Renal cortex interstitium (tissue), 15 donors: ENCODE measurements at places on chromosomes 7 and 10.

DNA sequence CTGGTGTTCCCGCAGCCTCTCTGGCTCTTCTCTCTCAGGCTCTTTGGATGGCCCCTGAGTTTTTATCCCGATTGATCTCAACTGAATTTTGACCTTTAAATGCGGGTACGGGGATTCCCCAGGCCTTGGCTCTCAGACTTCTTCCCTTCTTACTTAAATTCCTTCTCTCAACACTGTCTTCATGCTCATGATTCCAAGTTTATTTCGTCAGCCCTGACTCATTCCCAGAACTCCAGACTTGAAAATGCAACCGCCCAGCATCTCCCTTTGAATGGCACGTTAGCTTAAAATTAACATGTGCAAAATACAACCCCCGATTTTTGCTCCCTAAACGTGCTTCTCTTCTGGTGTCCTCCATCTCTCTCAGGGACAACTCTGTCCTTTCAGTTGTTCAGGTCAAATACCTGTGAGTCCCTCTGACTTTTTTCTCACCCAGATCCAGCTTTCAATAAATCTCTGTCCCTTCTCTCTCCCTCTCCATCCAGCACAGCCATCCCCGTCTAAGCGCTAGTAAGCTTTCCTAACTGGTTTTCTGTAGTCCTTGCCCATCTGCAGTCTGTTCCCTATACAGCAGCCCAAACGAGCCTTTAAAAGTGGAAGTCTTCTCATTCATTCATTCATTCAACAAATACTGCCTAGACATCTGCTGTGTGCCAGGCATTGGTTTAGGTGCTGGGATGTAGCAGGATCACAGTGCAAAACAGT lies 7.1 kb downstream of the HECW1 start:
- DNase-seq = no peak

GRCh38 chr10:24917493-24917892 lies 34.9 kb downstream of the PRTFDC1 start:
- DNase-seq = no peak

DNA sequence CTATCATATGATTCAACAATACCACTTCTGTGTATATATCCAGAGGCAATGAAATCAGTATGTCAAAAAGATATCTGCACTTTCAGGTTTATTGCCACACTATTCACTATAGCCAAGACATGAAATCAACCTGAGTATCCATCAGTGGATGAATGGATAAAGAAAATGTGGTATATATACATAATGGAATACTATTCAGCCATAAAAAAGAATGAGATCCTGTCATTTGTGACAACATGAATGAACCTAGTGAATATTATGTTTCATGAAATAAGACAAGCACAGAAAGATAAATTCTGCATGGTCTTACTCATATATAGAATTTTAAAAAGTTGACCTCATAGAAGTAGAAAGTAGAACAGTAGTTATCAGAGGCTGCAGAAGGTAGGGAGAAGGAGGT lies 281.1 kb downstream of the BAMBI start:
- no peak for DNase-seq

DNA sequence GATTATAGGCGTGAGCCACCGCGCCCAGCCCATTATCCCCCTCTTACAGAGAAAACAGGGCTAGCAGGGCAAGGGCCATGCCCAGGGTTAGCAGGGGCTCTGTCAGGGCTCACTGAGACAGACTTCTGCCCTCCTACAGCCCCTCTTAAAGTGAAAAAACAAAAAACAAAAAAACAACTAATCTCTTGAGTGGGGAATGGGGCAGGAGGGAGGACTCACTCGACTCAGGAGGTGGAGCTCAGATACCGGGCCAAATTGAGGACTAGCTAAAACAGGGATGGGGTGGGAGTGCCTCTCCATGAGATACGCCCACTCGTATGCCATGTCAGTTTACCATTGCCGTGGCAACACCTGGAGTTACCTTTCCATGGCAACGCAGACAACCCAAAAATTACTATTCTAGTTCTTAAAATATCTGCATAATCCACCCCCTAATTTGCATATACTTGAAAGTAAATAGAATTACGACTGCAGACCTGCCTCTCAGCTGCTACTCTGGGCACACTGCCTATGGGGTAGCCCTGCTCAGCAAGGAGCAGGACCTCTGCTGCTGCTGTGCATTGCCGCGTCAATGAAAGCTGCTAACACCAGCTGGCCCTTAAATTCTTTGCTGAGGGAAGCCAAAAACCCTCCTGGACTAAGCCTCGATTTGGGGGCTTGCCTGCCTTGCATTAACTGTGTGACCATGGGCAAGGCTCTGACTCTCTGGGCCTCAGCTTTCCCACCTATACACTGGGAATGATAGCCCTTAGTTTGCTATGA lies 13.4 kb downstream of the SSC4D start:
- DNase-seq = peak; percentile 28

- DNase-seq = no peak
Observed at GRCh38 chr10:127832501-127832900, 60.2 kb downstream of the CLRN3 start.

- no peak for DNase-seq
Observed at GRCh38 chr7:137304165-137304564, 39.4 kb downstream of the PTN start.

DNA sequence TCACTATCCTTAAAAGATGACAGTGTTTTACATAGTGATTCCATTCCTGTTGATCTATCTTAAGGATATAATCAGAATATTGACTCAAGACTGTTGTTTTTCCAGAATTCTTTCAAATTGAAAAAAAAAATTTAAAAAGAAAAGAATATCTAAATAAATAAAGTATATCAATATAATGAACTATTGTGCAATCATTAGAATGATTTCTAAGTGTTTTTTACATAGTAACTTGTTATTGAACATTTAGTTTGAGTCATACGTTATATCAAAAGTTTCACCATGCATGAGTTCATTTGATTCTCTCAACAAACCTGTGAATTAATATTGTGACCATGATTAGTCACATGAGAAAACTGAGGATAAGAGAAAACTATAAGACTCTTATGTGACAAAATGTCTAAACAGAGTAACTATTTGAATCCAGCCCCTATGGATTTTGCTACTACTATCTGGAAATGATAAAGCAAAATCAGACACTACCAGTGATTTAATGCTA lies 46.1 kb downstream of the KLF6 start:
- no peak for DNase-seq

- no peak for DNase-seq
Observed at GRCh38 chr7:133931053-133931452, 196.1 kb upstream of the LRGUK start.

GRCh38 chr10:81532403-81532802 lies 342.6 kb upstream of the NRG3 start:
- no peak for DNase-seq

DNA sequence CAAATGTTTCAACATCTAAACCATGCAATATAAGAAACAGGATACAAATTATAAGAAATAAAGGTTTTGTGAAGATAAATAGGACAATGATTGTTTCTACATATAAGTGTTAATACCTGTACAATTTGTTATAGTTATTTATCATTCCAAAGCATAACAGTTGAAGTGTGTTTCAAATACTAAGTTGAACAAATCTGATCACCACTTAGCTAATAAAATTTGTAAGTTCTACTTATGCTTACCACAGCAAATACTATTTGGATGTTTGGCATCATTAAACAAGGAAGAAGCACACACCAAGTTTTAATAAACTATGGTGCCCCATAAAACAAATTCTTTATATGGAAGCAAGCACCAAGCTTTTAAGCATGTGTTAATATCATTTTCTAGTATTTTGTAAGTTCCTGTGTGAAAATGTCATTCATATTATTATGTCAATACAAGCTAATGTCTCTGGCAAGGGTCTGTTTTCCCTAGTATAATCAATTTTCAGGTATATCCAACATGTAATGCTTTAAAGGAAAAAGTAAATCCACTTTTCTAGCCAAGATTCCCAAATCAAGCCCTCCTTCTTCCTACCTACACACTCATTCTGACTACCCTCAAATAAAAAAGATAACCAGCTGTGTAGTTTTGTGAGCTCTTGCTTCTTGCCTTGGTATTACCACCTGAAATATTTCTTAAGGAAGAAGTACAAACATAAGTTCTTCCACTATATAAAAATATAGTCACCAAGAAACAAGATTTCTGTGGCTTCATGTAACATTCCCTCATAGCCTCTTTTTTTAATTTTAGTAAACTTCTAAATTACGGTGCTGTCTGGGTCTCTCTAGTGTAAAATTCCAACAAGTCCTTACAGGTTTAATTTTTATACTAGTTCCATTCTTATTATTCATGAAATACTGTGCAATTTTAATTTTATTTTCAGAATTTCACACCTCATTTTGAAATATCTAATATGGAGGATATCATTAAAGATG lies 9.2 kb downstream of the SKAP2 start:
- no peak for DNase-seq

DNA sequence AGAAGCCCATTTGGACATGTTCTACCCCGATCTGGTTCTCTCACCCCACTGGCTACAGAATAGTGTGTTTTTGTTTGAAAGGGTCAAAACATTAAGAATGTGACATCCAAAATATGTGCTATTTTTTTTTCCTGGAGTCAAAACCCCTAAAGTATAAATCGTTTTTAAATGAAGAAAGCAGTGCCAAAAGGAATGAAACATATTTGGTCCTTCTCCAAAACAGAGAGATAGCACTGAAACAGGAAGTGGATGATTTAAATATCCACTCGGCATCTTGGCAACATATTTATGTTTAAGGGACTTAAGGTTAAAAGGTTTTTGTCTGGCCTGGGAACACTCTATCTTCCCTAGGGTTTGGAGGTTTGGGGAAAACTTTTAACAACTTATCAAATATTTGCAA lies 32.3 kb downstream of the CALD1 start:
- peak; percentile 57 for DNase-seq

DNA sequence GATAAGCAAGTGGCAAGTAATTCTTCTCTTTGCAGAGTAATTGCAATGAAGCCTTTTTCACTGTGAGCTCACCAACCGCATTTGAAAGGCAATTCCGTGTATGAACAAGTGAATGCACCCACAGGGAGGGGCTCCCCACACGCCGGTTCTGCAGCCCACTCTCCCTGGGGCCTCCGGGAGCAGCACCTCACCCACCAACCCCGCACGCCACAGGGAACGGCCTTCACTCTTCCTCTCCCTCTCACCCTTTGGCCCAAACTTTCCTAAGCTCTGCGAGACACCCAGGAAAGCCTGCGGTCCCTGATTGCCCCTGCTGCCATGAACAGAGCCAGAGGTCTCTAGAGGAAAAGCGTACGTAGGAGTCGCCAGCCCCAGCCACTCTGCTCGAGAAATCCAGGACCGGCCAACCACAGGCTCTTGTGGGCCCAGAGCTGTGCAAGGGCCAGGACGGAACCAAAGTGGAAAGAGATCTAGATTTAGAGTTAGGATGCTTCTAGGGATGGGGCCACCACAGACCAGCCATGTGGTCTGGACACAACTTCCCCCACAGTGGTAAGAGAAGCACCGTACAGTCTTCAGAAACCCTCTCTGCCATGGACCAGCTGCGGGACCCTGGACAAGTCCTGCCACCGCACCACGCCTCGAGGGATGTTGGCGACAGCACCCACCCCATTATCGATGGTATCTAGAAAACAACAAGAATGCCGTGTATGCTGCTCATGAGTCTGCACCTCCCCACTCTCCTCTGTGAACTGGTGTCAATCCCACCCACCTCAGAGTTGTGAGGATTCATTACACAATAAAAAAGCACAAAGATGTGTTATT lies 3.6 kb downstream of the WDR86 start:
- DNase-seq = no peak

GRCh38 chr7:73718905-73719805 lies at the start of gene STX1A:
TSS of gene STX1A (minus strand) at chr7:73719669. CDS start at chr7:73719631, 38 bp downstream.
- DNase-seq = no peak

GRCh38 chr10:58157076-58157766 lies 110.5 kb downstream of the IPMK start:
- DNase-seq = no peak

DNA sequence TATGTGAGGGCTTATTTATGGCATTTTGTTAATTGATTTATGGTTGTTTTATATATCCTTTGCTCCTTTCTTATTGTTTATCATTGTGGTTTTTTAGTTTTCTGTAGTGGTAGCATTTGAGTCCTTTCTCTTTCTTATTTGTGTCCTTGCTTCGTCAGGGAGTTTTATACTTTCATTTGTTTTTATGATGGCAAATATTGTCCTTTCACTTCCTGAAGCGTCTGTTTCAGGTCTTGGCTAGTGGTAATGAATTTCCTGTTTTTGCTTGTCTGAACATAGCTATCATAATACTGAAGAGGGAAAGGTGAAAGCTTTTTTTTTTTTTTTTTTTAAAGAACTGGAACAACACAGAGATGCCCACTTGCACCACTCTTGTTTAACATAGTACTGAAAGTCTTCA lies 228.2 kb downstream of the ATRNL1 start:
- no peak for DNase-seq

GRCh38 chr7:101308245-101309085 lies 13.1 kb downstream of the IFT22 start:
- DNase-seq = no peak

GRCh38 chr7:139889186-139889871 lies 60.3 kb downstream of the TBXAS1 start:
- DNase-seq = no peak

GRCh38 chr10:44411251-44411650 lies 26.4 kb upstream of the CXCL12 start:
- DNase-seq = no peak

- DNase-seq = peak; percentile 60
Observed at GRCh38 chr7:135672560-135673359, 10.4 kb downstream of the STMP1 start.

DNA sequence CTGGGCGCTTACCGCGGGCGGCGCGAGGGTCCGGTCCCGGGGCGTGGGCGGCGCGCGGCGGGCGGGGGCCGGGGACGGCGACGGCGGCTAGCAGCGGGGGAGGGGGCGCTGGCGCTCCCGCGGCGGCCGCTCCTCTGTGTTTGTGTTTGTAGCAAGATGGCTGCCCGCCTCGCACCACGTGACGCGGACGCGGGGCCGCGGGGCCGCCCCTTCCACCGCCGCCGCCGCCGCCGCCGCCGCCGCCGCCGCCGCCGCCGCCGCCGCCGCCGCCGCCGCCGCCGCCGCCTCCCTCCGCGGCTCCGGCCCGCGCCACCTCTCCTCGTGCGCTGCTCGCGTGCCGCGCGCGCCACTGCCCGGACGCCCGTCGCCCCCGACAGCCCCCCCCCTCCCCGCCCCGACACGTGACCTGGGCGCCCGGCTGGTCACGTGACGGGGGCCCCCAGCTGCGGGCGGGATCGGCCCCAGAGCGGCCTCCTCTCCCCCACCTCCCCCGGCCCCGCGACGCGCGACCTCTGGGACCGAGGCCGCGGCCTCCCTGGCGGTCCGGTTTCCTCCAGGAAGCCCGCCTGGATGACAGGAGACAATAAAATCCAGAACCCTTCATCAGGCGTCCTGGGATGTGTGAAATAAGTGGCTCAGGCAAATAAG lies at the start of gene GIGYF1:
Gene GIGYF1 (minus strand): TSS at position 153 of the 648 bp plus-strand sequence. CDS start 6,012 bp downstream, outside the sequence.
- DNase-seq = no peak

GRCh38 chr10:86068231-86069054 lies 298.2 kb downstream of the GRID1 start:
- no peak for DNase-seq

DNA sequence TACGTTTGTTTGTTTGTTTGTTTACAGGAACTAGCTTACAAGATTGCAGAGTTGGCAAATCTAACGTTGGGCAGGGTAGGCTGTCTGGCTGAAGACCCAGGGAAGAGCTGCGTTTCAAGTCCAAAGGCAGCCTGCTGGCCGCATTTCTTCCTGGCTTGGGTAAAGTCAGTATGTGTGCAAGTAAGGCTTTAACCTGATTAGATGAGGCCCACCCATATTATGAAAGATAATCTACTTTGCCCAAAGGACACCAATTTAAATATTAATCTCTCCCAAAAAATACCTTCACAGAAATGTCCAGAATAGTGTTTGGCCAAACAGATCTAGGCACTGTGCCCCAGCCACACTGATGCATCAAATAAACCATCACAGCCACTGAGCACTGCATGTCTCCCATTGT lies 228.9 kb upstream of the HABP2 start:
- no peak for DNase-seq
